ENCODE measurements at places on chromosomes 16 and 17.

DNA sequence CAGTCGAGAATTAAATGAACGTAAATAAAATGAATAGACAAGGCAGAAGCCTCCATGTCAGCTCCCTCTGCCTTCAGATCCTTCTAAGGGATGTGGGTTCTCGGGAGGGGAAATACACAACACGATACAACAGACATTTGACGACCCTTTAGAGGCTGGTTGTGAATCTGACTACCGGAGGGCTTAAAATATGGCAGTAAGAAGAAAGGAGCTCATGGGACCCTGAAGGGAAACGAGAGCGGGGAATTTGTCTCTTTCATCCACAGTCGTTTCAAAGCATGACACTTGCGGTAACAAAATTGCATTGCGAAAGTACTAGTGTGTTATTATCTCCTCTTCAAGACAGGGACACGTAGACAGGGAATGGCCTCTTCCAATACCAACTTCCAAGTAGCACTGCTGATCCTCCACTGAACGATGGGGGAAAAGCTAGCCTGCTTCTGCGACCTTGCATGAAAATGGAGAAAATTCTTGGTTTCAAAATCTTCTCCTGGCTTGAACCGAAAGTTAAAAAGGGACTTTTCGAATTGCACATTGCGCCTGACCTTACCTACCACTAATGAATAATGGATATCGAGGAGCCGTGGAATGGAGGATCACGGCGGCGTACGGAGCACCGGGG, 1.2 kb upstream of the TNRC6C start:
- no peak for DNase-seq

GRCh38 chr17:37779554-37779953, 34.7 kb upstream of the HNF1B start:
- DNase-seq = no peak

DNA sequence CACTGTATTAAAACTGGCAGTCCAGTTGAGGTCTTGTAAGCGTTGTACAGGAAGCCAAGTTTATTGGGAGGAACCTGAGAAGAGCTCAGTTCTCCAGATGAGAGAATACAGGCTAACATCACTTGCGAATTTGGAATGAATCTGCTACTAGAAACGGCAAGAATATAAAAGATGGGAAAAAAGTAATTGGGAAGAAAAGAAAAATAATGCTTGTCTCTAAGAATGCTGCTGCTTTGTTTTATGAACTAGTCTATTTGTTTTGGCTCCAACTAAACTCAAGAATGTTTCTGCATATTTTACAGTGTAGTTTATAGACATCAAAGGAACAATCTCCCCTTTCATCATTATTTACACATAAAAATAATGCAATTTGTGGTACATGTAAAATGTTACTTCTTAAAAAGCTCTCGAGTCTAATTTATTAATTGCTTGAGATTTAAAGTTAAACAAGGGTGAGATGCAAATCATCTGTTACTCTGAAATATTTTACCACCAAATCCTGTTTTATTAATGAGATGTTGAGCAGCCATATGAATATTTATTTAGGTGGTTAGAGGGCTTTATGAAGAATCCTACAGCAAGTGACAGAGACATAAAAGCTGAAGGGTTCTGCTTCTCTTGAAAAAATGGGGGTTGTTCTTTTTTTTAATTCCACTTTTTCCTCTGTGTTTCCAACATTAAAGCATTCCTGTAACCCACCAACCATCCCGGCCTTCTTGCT, 162.1 kb upstream of the AXIN2 start:
- no peak for DNase-seq

GRCh38 chr17:8312726-8313600, 2.9 kb downstream of the ARHGEF15 start:
- no peak for DNase-seq

DNA sequence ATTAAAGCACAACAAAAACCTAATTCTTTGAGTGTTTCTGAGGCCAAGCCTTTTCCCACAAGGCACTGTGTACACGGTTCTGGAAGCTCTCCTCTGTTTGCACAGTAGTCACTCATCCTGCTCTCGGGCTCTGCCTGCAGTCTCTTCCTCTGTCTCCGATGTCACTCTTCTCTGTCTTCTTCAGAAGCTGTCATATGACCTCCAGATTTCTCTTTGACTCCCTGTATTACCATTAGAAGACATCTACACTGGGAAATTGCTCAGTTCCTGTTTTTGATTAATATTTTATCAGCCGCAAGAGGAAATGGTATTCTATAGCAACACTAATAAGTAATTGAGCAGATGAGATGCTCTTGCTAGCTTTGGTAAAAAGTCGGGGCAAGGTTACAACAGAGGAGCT, 422.9 kb downstream of the WWOX start:
- DNase-seq = no peak

- DNase-seq = no peak
These were observed 730.2 kb upstream of the RBFOX1 start for GRCh38 chr16:6602405-6602804.

DNA sequence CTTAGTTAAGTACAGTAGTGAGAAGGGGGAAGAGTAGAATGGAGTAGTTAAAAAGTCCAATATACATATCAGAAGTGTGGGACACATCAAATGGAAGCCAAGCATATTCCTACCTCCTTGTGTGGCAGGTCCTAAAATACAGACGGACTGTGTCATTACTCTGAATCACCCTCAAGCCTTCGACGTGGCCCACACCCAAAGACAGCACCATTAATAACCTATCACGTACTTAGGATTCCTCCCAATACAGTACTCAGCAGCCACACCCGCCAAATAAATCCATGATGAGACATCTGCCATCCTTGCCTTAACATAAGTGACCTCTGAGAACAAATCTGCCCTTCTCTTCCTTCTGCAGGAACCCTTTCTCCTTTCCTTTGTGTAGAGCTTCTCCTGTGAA, 38.9 kb downstream of the UBE2G1 start:
- no peak for DNase-seq

- DNase-seq = no peak
These were observed 402.7 kb upstream of the TNRC6C start for GRCh38 chr17:77555741-77556291.

DNA sequence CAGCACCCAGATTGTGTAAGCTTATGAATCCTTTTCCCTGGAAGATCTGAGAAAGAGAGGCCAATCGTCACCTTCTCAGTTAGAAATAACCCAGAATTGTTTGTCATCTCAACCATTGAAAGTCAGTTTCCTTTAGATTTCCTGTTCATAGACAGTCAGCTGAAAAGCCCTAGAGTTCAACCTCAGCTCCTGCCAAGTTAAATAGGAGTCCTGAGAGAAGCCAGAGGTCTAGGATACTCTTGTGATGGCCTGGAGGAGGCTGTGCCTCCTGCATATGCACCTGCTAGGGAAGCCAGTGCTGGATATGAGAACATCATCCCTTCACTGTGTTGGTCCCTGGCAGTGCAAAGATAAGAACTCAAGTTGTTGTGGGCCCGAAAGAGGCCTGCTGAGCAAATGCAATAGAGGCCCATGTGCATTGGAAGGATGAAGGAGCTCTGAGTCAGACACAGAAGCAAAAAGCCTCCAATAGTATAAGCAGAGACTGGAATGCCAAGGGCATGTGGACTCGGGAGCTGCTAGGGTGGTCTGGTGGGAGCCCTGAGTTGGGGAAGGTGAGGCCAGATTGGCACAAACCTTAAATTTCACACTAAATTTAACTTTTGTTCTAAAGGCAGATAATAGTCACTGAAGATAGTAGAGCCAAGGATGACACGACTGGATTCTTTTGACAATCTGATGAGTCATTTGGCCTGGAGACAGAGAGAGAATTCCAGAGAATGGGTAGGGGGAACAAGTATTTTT, 520.9 kb upstream of the CDH5 start:
- no peak for DNase-seq

All from activated T-cell treated with anti-CD3 and anti-CD28 coated beads, Interleukin-2, amount 50 U/mL, for 1 hour (primary cell).